ENCODE measurements at places on chromosomes 16 and 17. TPM values are rescaled to one million over a fixed set of nuclear protein-coding genes. Genes with fewer than 3 reads are reported as not detected.

The TPPP3 gene
- not detected for total RNA-seq

DNA sequence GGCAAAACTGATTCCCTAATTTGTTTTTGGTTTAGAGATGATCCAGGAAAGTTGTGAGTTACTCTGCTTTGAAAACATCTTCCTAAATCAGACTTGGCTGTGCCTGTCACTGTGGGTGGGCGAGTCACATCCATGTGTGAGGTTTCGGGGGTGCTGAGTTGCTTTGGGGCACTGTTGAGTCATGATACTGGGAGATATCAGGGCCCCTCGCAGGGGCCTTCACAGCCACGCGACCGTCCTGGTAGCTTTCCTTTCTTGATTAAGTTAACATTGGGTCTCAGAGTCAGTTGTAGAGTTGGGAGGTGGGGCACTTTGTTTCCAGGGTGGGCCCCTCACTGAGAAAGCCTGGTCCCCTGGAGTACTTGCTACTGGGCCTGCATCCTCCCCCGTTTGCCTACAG lies 58.3 kb upstream of the LGALS9 start:
- no peak for DNase-seq

DNA sequence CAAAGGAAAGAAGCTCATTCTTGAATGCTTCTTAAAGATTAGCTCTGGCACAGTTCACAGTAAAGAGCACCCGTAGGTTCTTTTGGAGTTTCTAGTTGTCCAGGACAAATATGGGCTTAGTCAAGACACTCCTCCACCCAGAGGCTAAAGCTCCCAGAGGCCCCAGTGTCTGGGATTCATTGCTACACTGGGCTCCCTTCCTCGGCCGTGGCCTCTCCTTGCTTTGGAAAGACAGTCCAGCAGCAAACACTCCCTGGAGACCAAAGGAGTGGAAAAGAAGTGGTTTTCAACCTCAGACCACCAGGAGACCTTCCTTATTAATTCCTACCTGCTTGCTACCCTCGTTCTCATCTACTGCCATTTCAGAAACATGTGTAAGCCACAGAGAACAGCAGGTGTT lies 17.1 kb downstream of the PHB1 start:
- DNase-seq, result no peak

- DNase-seq, result no peak
Measured at GRCh38 chr16:729768-730665, 3.1 kb downstream of the HAGHL start.

- no peak for DNase-seq
Measured at GRCh38 chr17:78600181-78600721, 23.1 kb upstream of the DNAH17 start.

GRCh38 chr16:48426244-48427141 lies 41.3 kb upstream of the SIAH1 start:
- no peak for DNase-seq

DNA sequence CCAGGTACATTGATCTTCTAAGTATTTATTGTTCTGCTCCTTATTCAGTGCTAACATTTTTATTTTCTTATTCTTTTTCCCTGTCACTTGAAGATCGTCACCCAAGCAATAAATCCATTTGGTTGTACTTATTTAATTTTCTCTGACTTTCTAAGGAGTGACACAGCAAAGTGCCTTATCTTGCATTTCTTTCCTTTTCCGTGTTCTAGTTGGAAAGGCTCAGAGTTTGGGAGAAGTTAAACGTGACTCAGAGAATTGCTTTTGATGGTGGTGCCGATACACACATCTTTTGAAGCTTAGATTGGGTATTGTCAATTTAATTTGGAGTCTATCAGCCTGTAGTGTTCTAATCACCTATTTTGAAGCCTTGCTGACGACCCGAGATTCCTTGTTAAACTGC lies 72.0 kb downstream of the PITPNC1 start:
- DNase-seq, result no peak

DNA sequence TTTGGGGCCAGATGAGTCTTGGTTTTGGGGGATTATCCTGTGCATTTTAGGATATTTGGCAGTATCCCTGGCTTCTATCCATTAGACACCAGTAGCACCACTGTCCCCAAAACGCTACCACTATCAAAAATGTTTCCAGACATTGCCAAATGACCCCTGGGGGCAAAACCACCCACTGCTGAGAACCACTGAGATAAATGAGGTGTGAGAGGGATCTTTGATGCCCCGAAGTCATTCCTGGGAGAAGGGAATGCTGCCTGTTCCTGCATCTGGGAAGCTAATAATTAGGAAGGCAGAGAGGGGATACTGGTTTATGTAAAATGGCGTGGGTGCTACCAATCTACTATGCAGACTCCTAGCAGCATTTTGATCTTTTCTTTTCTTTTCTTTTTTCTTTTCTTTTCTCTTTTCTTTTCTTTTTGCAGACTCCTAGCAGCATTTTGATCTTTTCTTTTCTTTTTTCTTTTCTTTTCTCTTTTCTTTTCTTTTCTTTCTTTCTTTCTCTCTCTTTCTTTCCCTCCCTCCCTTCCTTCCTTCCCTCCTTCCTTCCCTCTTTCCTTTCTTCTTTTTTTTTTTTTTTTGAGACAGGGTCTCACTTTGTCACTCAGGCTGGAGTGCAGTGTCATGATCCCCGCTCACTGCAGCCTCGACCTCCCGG lies 8.8 kb upstream of the MT3 start:
- no peak for DNase-seq

The CDH13 gene
- 0.51 TPM for total RNA-seq

DNA sequence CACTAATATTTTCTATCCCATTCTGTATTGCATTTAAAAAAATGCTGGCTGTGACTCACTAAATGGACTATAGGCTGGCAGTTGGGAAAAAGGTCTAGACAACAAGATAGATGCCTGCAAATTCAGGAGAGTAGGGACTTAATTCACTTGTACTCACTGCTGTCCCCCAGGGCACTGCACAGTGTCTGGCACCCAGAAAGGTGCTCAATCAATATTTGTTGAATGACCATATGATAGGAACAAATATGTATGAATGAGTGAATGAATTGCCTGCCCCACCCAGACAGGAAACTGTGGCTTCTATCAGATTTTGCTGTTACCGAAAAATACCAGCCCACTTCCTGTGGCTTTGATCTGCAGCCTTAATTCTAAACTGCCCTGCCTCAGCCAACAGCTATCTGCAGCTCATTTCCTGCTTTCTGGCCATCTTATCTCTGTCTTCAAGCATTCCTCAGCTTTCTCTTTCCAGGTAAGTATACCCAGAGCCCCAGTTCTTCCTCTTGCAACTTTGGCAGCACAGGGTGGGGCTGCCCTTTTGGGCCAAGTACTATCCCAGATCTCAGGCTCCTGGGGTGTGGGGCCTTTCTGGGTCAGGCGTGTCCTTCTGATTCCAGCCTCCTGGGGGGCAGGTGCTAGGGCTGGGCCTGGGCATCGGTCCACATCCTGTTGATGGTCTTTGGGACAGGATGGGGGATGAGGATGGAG lies 15.3 kb upstream of the TNS4 start:
- DNase-seq, result peak; percentile 43

- no peak for DNase-seq
Measured at GRCh38 chr17:73265646-73266640, 4.3 kb upstream of the CPSF4L start.

The TOP2A gene
- 194 TPM for total RNA-seq

DNA sequence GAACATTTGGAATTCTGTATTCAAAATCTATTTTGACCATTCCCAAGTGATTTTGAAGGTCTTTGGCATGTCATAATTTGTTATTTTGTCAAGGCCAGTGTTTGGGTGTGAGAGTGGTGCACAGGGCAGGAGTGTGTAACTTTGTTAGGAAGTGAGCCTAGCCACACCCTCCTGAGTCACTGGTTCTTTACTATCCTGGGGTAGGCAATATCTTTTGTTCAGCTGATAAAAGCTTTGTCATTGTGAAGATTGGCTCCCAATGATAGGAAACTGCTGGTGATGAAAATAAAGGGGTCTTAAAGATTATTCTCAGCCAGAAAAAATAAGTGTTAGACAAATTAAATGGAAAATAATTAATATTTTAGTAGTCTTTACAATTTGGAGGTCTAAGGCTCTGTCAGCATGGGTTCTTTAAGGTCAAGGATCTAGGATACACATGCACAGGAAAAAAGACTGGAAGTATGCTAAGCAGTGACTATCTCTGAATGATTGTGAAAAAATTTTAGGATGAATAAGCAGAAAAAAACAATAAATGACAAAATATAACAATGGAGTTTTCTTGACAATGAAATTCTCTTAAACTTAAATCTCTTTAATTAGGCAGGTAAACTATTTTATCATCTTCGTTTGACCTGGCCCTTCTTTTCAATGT lies 5.1 kb downstream of the UBN1 start:
- DNase-seq, result no peak

- no peak for DNase-seq
Measured at GRCh38 chr17:61469474-61469873, 17.3 kb downstream of the TBX4 start.

The FASN gene
- 36.7 TPM for total RNA-seq

- DNase-seq, result no peak
Measured at GRCh38 chr17:530851-531250, 178.2 kb upstream of the RPH3AL start.

DNA sequence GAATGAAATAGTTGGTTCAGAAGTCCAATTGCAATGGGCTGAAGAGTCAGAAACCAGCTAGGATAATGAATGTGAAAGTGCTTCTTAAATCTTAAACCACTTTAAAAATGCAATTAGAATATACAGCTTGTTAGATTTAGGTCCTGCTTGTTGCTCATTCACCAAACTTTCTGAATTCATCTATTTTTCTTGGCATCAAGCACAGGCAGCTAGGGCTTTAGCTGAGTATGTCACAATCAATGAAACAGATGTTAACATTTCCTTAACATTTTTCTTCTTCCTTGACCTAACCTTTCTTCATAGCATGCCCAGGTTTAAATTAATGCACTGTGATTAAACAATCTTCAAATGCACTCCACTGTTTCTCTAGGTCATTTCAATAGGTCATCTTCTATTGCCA lies 14.4 kb downstream of the KIF2B start:
- DNase-seq, result no peak

The HSD17B2 gene
- total RNA-seq, result 1.1 TPM

DNA sequence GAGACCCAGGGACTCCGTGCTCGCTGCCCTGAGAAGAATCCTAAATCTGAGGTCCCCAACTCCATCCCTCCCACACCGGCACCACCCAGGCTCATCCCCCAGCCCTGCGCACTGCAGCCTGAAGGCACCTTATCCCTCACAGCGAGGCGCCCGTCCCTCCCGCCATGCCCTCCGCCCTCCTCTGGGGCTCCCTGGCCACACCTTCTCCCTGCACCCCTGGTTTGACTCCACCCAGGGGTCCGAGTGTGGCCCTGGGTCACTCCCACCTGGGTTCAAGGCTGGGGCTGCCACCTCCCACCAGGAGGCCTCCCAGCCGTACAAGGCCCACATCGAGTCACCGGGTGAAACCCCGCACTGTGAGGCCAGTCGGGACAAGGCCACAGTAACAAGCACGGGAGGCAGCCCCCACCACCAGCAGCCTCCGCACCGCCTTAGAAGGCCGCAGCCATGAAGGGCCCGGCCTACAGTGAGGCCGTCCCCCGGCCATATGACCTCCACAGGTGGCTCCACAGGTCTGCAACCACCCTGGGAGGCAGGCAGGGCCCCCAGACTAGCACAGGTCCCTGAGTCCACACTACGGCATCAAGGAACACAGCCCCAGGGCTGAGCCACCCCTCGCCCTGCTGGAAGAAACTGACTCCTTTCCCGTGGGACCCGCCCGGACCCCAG lies 8.3 kb downstream of the HAGH start:
- no peak for DNase-seq

DNA sequence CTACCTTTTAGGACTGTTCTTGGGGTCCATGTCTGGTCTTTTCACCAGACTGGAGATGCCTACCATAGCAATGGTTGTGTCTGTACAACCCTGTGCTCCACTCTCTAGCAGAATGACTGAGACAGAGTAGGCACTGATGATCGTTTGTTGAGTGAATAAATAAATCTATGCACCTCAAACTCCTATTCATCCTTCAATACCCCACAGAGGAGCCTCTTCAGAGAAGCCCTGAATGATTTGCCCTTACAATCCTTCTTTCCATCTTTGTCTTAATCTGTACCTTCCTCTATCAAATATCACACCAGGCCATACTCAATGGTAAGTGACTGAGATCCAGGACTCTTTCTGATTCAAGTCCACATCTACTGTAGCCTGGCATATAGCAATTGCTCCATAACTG lies 23.3 kb downstream of the PIMREG start:
- DNase-seq, result no peak

DNA sequence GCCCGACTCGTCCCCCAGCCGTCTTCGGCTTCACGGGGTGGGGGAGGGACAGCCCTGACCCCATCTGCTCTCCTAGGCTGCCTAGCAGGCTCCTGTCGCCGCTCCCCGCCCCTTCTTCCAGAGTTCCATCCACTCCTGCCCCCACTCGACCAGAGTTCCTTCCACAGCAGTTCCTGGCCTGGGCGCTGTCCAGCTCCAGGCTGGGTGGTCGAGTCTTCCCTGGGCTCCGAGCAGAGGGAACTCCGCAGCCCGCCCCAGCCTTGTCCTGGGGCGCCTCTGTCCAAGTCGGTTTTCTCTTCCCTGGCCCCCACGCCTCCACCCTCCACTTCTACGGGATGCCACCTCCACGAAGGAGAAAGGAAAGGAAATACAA lies 1.4 kb downstream of the PYY start:
- no peak for DNase-seq

DNA sequence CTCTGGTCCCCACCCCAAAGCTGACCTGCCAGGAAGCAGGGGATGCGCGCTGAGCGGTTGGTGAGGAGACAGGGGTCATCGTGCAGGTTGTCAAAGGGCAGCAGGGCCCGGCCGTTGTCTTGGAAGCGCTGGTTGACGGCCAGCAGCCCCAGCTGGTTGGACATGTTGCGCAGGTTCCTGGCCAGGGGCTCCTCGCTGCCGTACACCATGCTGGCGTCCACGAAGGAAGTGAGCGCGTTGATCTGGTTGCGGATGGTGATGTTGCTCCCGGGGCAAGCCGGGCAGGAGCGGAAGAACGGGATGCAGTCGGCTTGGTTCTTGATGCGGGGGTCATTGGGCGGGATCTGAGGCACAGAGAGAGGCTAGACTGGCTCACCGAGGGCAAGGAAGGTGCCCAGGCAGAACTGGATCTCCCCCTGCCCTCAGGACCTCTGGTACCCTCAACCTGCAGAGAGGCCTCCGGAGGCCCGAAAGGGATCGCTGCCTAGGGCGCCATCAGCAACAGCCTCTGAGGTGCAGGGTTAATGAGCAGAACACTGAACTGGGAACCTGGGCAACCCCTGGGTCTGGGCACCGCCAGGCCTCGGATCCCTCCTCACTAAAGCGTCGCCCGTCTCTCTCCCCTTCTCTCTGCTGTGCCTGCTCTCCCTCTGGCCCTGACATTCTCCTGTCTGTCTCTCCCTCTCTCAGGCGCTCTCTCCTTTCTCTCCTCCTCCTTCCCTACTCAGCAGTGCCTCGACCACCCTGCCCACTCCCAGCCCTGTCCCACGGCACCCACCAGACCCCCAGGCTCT lies 2.7 kb downstream of the MPO start:
- no peak for DNase-seq
